Cerebellar nuclear complex (tissue), 1 donor: ENCODE measurements at places on chromosomes 3 and 15.

DNA sequence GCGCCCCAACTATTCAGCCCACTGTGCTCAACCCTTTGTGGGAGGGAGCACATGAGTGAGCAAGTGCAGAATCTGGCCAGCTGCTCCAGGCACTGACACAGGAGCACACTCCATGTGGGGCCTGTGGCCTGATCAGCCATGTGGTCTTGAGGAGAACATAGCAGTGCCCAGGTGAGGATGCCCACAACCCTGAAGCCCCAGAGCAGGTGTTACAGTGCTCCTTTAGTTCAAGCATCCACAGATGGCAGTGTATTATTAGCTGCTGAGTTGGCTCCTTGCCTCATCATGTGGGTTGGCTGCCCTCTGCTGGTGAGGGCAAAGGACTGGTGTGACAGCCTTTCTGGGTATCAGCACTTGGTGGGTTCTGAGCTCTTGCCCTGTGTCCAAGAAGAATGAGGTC, 1588.2 kb downstream of the SI start:
- no peak for DNase-seq

DNA sequence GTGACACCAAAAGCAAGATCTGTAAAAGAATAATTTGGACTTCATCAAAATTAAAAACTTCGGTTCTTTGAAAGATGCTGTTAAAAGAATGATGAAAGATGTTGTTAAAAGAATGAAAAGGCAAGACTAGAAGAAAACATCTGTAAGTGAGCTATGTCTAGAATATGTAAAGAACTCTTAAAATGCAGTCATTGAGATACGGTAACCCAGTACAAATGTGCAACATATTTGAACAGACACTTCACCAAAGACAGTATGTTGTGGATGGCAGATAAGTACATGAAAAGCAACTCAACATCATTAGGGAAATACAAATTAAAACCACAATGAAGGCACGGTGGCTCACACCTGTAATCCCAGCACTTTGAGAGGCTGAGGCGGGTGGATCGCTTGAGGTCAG, 139.5 kb downstream of the LRIG1 start:
- no peak for DNase-seq

DNA sequence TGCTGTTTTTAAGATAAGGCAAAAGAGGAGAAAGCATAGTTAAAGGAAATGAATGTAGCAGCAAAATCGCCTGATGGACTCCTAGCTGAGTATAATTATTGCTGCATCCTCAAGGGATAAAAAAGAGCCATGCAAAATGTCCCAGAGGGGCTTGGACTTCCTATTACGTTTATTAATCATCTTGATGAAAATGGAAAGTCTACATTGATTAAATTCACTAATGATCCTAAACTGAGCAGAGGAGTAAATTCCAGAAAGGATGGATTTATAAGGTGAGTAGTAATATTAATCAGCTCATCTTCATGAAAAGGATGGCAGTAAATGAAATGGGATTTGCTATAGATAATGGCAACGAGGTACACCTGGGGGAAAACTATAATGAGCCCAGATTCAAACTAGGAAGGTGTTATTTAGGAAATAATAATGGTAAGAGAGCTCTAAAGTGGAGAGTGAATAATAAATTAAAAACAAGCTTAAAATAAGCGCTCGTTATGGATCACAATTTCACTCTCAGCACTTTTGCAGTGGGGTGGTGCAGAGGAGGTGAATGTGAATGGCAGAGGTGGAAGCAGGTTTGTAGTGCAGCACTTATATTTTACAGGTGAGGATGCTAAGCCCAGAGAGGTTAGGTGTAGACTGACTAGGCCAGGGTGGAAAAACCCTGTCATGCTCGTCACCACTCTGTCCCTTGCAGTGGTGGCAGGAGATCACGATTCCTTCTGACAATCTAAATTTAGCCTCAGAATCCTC, 22.3 kb downstream of the IL5RA start:
- DNase-seq: no peak

- DNase-seq: no peak
Observed at GRCh38 chr3:89912031-89912430, 804.6 kb downstream of the EPHA3 start.

- no peak for DNase-seq
Observed at GRCh38 chr3:20836801-20837200, 650.8 kb upstream of the SGO1 start.

DNA sequence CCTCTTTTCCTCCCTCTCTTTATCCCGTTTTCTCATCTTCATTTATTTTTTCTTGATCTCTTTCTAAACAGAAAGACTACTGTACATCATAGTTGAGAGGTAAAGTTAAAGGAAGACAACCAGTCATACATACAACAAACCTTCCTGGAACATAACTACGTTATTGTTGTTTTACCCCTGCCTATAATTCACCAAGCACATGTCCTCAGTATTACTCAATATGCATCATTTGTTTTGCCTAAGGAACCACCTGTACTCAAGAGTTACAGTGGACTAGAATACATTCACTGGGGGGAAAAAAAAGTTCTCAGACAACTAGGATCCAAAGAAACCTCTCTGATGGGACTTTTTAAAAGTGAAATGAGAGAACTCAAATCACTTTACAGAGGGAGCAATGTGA, 344.7 kb upstream of the RBMS3 start:
- no peak for DNase-seq

GRCh38 chr3:39753391-39753790, 56.0 kb upstream of the MYRIP start:
- no peak for DNase-seq

DNA sequence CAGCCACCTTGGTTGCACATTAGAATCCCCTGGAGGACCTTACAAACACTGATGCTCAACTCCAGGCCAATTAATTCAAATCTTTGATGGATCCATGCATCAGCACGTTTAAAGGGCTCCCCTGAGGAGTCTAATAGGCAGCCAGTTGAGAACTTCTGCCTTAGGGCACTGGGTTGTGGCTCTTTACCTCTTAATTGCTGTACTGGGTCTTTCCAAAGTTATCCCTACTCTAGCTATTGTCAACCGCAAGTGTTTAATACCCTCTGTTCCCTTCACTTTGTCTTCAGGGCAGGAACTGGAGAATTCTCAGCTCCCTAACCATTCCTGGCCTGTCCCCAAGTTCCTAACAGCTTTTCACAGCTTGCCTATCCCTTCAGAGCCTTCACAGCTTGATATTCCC, 15.0 kb upstream of the FAM174B start:
- no peak for DNase-seq

DNA sequence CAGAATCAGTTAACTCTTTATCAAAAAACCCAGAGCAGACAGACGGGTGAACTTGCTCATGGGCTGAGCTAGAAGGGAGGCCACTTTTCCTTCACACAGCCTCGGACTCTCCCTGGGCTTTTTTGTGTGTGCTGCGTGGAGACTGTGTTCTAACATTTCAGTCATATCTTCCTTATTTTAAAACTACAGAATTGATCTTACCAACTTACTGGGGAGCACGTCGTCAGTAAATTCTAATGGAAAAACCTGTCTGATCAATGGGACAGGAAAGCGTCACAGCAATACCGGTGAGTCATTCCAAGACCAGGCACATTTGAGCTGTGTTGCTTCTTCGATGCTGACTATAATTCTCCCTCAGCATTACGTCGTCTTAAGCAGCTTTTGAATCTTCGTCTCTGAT, 145.1 kb downstream of the LPP start:
- DNase-seq: no peak
